ENCODE measurements at places on chromosomes 3 and 15.

DNA sequence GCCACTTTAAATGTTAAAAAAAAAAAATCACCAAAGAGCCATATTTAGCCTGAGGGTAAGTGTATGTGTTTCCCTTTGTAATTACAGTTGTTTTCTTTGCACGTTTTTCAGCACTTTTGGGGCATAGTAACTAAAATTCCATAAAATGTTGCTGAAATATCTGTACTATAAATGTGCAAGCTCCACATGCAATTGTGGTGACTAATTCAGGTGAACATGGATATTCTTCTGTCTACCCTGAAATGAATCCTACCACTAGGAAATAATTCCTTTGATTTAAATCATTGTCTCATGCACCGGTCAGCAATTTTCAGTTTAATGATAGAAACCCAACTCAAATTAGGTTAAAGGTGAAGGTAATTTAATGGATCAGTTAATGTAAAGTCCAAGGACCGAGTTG, 13.1 kb upstream of the TFG start:
- DNase-seq, result no peak

GRCh38 chr3:56788521-56788920, 13.2 kb downstream of the ARHGEF3 start:
- DNase-seq, result no peak

DNA sequence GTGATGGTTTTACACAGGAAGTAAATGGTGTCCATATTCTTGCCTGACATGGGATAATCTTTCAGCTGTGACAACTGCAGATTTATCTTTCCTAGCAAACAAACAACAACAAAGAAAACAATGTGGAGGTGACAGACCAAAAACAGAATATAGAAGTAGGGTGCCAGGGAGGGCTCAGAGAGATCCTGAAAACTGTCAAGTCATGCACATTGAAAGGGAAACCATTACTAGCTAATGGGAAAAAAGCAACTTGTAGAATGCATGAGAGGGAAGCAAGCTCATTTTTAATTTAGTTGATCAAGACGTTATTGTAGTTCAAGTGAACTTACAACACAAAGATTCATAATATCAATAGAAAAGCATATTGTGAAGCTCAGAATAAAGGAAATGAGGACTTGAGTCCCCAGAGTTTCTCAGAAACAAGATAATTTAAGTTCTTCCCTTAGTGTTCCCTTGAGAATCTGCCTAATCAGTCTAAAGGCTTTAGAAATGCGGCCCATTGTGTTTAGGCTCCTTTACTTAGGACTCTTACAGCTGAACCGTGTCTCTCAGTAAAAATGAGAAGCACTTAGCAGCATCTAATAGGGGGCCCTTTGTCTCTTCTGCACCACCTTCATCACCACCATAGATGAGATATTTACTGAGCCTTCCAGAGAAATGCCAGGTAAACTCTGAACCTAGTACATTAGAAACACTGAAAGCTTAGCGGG, 115.6 kb upstream of the CADPS start:
- no peak for DNase-seq

DNA sequence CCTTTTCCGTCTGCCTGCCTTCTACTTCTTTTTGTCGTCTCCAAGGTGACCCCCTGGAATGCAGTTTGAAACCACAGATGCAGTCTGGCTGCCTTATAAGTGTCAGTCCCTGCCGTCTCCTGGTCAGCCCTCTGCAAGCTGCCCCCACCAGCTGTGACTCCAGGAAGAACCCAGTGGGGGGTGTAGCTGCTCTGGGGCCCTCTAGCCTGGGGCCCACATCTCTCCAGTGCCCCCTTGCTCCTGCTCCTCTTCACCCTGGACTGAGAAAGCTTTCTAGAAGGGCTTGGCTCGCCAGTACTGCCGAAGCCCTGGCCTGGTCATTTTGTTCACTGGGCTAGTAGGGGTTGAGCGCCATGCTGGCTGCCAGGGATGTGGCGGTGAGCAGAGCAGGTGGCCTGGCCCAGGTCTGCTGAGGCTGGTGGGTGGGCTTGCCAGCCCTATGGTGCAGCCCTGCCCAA, 21.3 kb downstream of the SYNM start:
- no peak for DNase-seq

DNA sequence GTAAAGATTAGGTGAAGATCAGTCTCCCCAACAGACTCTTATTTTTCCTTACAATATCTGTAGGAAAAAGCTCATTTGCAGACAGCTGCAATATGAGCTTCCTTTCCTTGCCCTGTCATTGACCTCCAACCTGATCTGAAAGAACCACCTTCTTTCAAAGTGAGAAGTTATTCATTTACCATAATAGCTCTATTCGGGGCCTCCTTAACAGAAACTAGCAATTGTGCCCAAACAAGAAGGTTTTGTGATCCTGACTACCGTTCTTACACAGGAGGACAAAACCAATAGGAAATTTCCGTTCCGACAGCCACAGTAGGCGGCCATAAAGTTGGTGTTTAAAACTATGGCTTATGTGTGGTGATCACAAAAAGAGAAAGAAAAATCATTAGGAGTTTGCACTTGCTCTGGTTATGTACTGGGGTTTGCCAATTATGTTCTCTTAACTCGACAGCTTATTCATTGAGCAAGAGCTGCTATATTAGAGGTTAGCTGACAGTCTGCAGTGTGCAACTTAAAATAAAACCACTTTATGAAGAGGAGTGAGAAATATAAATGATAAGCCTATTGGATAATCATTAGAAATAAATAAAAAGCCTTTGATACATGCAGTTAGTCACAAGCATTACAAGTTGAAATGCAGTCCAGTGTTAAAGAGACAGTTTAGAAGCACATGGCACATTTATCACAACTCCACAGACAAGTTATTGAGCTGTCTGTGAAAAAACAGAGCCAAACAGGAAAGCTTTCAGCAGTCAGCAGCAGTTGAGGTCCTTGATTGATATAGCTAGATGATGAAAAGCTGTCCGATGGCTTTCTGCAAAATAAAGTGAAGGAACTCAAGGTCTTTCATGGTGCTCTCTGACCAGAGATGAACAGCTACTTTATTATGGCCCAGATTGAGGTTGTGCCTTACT, 199.8 kb downstream of the WDR72 start:
- no peak for DNase-seq

DNA sequence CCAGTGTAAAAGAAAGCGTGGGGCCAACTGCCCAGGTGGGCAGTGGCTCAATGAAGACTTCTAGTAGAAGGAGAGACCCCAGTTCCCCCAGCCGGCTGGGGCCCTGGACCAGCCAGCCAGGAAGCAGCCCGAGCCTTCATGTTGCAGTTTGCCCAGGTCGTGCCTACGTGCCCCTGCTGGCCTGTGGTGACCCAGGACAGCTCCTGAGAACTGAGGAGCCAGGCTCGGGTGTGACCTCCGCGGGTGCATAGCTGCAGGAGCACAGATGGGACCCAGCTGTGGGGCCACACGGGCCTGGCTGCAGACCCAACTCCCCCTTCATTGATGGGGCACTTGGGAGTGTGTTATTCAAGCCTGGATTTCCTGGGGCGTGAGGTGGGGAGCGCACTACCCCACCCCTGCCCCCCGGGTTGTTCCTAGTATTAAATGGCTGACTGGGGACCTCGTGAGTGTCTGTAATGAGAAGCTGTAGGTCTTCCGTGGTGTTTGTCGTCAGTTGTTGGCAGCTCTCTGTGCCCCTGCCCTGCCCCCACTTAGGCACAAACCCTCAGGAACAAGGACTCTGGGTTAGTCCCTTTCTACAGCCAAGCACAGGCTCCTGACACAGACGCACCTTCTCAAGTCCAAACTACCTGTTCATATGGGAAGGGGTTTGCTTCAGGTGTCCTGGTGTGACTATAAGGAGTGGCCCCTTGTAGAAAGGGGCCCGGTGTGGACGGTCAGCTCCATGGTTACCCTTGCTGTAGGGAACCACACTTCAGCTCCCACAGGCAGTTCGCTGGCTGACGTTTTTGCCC, 39.1 kb downstream of the IDH2 start:
- no peak for DNase-seq

- no peak for DNase-seq
Observed at GRCh38 chr3:146783446-146783845, 178.3 kb upstream of the PLSCR5 start.

- DNase-seq, result no peak
Observed at GRCh38 chr15:27459836-27460235, 488.9 kb downstream of the GABRG3 start.

- DNase-seq, result no peak
Observed at GRCh38 chr3:47296562-47297302, 14.0 kb downstream of the KLHL18 start.

DNA sequence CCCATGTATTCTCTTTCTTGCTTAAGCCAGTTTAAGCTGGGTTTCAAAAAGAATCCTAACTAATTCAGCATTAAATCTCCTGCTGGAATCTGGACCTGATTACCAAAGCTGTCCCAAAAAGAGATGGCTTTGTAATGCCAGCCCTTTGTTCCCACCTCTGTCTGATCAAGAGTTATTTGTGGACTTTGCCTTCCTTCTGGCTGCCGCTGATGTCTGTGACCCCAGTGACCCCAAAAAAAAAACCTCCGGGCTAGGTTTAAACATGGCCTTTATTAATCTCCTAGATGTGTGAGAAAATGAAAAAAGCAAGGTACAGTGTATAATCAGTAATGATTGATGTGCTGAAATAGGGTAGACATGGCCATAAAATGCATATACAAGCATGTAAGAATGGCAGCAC, 20.7 kb downstream of the CRYGS start:
- DNase-seq, result no peak

DNA sequence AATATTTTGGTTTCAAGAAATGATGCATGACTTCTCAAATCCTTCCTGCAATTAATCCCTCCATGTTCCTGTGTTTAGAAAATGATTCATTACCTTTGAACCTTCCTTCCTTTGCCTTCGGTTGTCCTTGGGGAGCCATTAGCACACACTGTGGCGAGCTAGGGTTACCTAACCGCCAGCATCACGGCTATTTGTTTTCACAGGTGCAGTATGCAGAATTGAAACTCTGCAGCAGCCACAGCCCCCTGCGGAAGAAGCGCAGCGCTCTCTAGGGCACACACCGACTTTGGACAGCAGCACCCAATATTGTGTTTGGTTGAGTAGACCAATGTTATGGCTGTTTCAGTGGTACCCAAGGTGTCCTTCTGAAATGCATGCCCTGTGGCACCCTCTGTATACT, 247.4 kb downstream of the MCTP2 start:
- DNase-seq, result no peak

GRCh38 chr3:188826574-188826973, 345.2 kb upstream of the TPRG1 start:
- no peak for DNase-seq

- no peak for DNase-seq
Observed at GRCh38 chr3:30426293-30426993, 180.0 kb upstream of the TGFBR2 start.

DNA sequence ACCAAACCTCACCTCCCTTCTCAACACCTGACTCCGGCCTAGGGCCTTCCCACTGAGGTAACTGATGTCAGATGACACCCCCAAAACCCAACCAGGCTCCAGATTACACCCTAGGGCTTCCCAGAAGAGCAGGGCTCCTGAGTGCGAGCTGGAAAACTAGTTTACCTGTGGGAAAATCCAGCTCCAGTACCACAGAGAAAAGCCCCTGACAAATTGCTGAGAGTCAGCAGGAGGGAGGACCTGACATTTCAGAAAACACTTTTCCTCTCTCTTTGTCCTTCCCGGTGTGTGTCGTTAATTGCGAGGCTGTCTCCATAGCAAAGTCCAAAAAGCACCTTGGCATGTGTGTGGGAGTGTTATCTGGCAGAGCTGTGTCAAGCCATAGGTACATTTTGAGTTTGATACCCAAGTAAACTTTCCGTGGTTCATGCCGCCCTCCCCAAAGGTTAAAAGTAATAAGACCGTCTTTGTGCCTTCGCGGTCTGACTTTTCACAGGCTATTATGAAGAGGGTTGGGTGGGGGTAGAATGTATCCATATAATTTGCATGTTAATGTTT, 79.8 kb upstream of the FNDC3B start:
- DNase-seq, result no peak

- DNase-seq, result no peak
Observed at GRCh38 chr3:57966829-57967228, 41.4 kb upstream of the FLNB start.

DNA sequence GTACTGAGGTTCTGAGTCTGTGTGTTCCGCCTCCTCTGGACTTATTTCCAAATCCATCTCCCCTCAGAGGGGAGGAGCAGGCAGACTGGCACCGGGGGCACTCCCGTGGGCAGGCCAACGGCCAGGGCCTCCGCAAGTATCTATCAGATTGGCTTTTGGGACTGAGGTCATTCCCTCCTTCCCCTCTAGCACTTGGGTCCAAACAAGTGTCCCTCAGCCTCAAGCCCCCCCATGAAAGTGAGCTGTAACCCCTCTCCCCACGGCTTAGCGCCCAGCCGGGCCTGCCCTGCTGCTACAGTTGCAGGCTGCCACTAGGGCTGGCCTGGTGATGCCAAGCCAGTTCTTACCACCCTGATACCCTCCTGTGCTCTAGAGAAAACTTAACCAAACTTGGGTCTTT, 17.4 kb downstream of the ITGA11 start:
- DNase-seq, result no peak

- DNase-seq, result no peak
Observed at GRCh38 chr3:14007006-14007405, 117.7 kb downstream of the CHCHD4 start.

DNA sequence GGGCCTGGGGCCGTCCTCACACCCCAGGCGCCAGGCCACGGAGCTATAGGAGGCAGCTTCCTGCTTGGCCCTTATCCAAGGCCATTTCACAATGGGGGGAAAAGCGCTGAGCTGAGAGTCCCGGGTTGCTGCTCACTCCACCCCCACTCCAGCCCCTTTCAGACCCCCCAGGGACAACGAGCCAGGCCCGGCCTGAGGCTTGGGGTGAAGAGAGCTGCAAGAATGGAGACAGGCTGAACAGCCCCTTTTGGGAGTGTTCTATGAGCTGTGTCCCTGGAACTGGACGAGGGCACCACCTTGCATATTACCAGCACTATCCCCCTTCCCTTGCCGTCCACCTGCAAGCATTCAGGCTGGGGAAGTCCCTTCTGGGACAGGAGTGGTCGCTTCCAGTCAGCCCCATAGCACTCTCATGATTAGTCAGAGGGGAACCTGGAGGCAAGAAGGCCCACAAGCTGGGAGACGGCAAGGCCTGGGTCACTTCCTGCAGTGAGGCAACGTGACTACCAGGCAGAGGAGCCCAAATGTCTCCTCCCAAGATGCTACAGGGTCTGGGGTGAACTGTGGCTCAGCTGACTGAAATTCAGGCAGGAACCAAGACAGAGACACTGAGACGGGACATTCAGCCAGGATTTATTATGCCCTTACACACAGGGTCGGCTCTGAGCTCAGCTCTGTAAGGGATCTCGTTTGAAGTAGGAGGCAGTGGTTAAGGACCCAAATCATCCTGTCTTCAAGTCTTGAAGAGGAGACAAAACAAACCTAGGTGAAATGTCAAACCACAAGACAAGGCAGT, 8.6 kb upstream of the SRP14 start:
- no peak for DNase-seq

GRCh38 chr15:68559345-68560310, 19.2 kb upstream of the CORO2B start:
- no peak for DNase-seq

DNA sequence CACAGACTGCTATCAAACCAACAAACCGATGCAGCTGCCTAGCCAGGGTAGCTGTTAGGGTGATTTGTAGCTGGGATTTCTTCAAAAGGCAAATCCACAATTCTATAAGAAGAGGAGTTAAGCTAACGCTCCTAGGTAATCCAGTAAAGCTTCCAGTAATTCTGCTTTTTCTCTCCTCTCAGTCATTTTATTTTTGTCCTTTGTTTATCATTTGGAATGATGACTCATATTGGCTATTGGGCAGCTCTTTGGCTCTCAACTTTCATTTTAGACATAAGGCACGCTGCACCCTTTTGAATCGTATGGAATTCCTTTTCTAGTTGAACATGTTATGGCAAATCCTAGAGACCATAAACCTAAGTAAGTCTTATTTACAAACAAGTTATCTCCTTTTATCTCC, 53.2 kb upstream of the PPARG start:
- no peak for DNase-seq
